ENCODE measurements at places on chromosomes 7 and 10.
A peak's percentile ranks its signal among the peaks of the same experiment; 100 is the strongest.

- DNase-seq = no peak
These were observed 74.4 kb downstream of the CYTH3 start for GRCh38 chr7:6197801-6198551.

DNA sequence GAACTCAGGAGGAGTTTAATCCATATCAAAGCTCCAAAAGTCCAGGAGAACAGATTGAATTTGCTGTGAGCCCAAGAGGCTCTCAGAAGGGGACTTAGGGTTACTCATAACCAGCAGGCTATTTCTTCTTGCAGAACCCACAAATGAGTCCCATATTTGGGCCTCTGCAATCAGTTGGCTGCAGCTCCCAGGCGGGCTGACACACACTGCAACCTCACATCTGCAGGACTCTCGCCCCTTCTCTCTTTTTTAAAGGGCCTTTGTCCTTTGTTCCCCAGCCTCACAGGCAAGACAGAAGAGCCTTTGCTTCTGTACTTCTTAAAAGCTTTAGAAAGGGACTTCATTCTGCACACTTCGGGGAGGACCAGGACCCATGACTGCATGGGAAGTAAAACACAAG lies 26.7 kb downstream of the CREB3L2 start:
- DNase-seq = no peak

DNA sequence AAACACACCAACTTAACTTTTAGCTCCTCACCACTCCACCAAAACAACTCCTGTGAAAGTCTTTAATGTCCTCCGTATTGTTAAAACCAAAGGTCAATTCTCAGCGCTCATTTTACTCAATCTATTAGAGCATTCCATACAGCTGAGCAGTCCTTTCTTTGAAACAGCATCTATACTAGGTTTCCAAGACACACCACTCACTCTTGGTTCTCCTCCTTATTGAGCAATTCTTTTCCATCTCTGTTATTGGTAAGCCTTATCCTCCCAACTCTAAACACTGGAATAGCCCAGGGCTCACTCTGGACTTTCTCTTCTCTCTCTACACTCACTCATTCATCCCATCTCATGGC lies 34.9 kb downstream of the COA1 start:
- no peak for DNase-seq

- no peak for DNase-seq
These were observed 198.9 kb upstream of the CCDC6 start for GRCh38 chr10:60105295-60105695.

DNA sequence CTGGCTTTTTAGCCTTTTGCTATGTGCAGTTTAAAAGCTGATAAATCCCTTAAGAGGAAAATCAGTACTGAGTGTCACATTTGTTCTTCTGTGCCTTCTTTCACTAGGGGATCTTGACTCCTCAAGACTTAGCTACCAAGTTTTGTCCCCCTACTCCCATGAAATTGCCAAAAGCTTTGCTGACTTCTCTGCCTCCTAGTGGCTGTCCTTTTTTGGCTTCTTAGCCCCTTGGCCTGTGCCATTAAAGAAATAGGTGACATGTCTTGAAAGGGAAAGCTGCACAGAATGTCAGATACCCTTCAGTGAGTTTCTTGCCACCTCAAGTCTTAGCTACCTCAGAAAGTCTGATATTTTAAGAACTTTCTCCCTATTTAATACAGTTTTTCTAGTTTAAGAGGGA lies 10.5 kb downstream of the MKLN1 start:
- DNase-seq = no peak

GRCh38 chr10:32976338-32976737 lies 18.3 kb upstream of the ITGB1 start:
- no peak for DNase-seq

- DNase-seq = no peak
These were observed 7.6 kb downstream of the SP8 start for GRCh38 chr7:20779041-20779440.

DNA sequence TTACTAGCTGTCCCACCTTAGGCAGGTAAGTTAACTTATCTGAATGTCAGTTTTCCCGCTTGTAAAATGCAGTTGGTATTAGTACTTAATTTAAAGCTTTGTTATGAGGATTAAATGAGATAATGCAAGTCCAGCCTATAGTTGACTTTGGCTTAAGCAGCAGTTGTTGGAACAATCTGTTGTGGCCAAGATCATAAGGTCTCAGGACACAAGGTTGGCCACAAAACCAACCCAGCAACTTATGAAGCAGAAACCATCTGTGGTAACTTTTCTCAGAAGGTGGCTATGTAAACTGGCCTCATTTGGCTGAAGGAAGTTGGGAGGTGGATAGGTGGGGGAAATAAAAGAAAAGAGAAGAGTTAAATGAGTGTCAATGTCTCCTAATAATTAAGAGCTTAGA lies 29.4 kb downstream of the ENTPD1 start:
- no peak for DNase-seq

GRCh38 chr7:74253835-74254128 lies 417 bp downstream of the RFC2 start:
- no peak for DNase-seq

- no peak for DNase-seq
These were observed 424.8 kb downstream of the KIF20B start for GRCh38 chr10:90126256-90126595.

- DNase-seq = no peak
These were observed 10.9 kb upstream of the PLAU start for GRCh38 chr10:73900064-73900463.

DNA sequence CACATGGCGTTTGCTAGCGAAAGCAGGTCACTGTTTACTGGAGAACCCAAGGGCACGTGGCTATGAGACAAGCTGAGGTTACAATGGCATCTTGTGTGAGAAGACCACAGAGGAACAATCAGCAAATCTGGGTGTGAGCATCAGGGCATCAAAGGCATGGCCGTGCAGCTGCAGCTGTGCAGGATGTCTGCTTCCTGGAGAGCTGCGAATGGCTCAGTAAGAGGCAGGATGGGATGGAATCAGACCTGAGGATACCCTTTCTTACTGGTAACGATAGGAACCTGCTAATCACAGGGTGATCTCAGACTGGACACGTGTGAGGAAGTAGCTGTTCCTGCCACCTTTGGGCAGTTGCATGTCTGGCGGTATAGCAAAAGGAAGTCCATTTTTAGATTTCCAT lies 119.5 kb downstream of the RNF216 start:
- DNase-seq = no peak

- DNase-seq = no peak
These were observed 181.1 kb downstream of the TNS3 start for GRCh38 chr7:47400741-47401206.

DNA sequence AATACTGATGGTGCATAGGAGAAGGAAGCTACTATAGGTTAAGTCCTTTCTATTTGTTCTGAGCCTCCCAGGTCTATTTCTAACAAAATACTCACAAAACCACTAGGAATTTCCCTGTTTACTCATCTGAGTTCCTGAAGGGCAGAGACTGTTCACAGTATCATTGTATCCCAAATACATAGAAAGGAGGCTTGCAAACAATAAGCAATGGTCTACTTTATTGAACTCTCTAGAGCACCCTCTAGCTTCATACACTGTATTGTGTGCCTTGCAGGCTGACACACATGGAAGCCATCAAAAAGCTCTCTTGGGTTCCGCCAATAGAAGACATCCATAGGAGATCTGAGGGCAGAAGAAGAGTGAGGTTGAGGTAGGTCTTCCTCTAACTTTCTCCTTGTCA lies 826.1 kb downstream of the GRM8 start:
- DNase-seq = no peak

- DNase-seq = no peak
These were observed 90.8 kb downstream of the ZFAND4 start for GRCh38 chr10:45581582-45582385.

GRCh38 chr7:46970476-46970875 lies 611.4 kb downstream of the TNS3 start:
- no peak for DNase-seq

DNA sequence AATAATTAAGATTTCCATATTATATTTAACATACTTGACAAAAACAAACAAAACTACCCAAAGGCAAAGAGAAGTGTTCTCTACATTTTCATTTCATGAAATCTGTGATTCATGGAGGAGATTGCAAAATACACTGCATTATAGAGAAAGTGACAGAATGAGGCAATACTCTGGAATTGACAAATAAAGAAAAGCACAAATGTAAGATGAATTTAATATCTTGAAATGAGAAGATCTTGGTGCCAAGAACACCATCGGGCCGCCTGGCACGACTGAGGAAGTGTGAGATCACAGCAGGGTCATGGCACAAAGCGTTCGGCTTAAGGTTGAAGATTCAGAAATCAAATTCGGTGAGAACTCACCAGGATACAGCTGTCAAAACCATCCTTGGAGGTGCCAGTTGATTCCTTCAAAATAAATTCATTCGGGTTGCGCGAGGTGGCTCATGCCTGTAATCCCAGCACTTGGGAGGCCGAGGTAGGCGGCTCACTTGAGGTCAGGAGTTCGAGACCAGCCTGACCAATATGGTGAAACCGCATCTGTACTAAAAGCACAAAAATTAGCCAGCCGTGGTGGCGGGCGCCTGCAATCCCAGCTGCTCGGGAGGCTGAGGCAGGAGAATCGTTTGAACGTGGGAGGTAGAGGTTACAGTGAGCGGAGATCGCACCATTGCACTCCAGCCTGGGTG lies 174.0 kb upstream of the PFKP start:
- no peak for DNase-seq

- no peak for DNase-seq
These were observed 77.6 kb upstream of the SFMBT2 start for GRCh38 chr10:7488418-7488829.

GRCh38 chr10:122020226-122020625 lies 31.3 kb downstream of the TACC2 start:
- DNase-seq = no peak

GRCh38 chr7:111887734-111888133 lies 318.5 kb downstream of the DOCK4 start:
- no peak for DNase-seq

- DNase-seq = no peak
These were observed 3.5 kb upstream of the CFAP46 start for GRCh38 chr10:132945894-132946255.

DNA sequence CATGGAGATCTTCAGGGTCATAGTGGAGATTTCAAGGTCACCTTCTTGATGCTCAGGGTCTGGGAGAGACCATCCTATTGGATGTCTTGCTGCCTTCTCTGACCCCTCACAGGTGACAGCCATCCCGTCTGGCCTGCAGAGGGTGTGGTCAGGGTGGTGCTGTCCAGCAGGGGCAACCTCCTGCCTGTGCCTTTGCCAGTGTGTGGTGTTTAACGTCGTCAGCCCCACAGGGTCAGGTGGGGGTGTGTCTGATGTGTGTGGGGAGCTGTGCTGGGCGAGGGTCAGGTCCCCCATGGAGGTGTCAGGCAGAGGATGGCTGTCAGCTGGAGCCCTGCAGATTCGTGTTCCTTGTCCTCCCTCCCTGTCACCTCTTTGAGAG lies 16.5 kb downstream of the ADCY1 start:
- no peak for DNase-seq

DNA sequence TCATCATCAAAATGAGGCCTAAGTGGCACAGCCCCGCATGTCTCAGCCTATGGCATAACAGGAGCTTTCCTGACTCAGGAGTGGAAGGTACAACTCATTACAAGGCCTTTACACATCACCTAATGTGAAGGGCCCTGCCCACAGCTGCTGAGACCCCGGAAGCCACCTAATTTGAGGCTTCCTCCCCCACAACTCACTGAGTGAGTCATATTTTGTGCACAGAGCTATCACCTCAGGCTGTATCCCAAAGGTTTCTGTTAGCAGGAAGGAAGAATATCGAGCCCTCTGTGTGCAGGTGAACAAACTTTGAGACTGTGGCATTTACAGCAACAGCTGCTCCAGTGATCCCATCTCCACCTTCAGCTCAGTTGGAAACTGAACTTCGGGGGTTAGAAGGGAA lies 20.6 kb downstream of the HTR5A start:
- DNase-seq = peak; percentile 20

All from stimulated activated CD4-positive, alpha-beta T cell treated with anti-CD3 and anti-CD28 coated beads, Interleukin-2, amount 100 ng/mL, for 24 hours (primary cell).